ENCODE measurements at places on chromosomes 2 and 18. TPM values are rescaled to one million over a fixed set of nuclear protein-coding genes. Genes with fewer than 3 reads are reported as not detected.

PLA2R1 gene
- not detected for total RNA-seq

PREPL gene
- total RNA-seq = 25.2 TPM

GRCh38 chr2:30480703-30481322, 33.8 kb downstream of the LCLAT1 start:
- no peak overlapping the region for H3K4me3 ChIP-seq
- DNase-seq = no peak
- H3K4me1 ChIP-seq = peaks cover 18% of the 10 kb centered on the region
- H3K27me3 ChIP-seq = no peaks in the 10 kb centered on the region
- H3K36me3 ChIP-seq = peaks cover 11% of the 10 kb centered on the region

GRCh38 chr2:25314514-25315315, 27.0 kb downstream of the DNMT3A start:
- H3K36me3 ChIP-seq = peaks cover 51% of the 10 kb centered on the region
- H3K27me3 ChIP-seq = no peaks in the 10 kb centered on the region
- peak overlapping the region; percentile 88 for H3K4me3 ChIP-seq
- DNase-seq = peak; percentile 98
- peaks cover 63% of the 10 kb centered on the region for H3K4me1 ChIP-seq
- peak overlapping the region; percentile 96 for H3K27ac ChIP-seq

DNA sequence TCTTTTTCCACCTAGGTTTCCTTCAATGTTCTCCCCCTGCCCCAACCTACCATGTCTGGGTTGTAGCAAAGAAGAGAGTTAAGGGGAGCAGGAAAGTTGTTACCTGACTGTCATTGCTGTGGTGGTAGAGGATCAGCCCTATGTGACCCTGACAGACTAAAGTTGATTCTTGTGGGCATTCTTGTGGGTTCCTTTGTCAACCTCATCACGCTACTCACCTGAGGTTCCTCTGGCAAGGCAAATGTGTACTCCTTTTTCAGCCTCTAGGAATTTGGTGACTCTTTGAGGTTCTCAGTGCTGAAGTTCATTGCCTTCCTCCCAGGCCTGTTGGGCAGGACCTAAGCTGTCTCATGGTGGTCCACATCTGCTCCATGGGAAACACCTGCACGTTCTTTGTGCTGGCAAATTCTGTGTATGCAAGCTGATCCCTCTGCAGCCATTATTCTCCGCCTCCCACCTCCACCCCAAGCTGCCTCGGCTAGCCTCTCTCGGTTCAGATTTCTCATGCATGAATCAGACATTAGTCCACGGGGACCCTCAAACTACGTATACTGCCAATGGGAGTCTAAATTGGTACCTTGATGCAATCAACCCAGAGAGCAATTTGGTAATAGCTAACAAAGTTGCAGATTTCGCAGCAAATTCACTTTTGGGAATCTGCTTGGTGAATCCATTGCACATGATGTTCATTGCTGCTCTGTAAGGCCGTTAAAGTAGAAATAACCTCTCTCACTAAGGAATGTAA, 1.5 kb upstream of the GMCL1 start:
- peaks cover 21% of the 10 kb centered on the region for H3K36me3 ChIP-seq
- peaks cover 33% of the 10 kb centered on the region for H3K4me1 ChIP-seq
- H3K4me3 ChIP-seq = peak overlapping the region; percentile 86
- peak overlapping the region; percentile 95 for H3K27ac ChIP-seq
- no peak for DNase-seq

GRCh38 chr2:48414980-48415835, 114.7 kb upstream of the STON1 start:
- peak overlapping the region; percentile 51 for H3K27ac ChIP-seq
- DNase-seq = no peak
- H3K4me3 ChIP-seq = no peak overlapping the region

GRCh38 chr2:70344195-70344594, 42.3 kb upstream of the FAM136A start:
- H3K27me3 ChIP-seq = peaks cover 5% of the 10 kb centered on the region
- no peak overlapping the region for H3K27ac ChIP-seq
- no peak for DNase-seq
- no peak overlapping the region for H3K4me3 ChIP-seq
- no peaks in the 10 kb centered on the region for H3K36me3 ChIP-seq
- H3K4me1 ChIP-seq = no peaks in the 10 kb centered on the region

DNA sequence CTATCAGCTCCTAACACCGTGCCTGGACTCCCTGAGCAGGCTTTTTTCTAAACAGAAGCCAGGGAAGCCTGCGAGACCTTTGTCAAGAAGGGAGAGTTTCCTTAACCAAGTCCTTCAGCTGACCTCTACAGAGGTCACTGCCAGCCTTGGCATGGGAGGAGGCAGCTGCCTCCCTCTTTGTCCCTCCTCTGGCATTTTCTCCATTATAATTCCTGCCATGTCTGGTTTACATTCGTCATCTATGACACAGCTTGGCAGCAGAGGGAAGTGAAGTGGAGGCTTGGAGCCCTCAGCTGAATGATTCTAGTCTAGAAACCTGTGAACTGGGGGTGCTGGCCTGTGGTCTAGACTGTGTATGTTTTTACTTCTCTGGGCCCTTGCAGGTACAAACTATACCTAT, 22.5 kb downstream of the LIPG start:
- H3K4me3 ChIP-seq = no peak overlapping the region
- H3K4me1 ChIP-seq = no peaks in the 10 kb centered on the region
- H3K36me3 ChIP-seq = no peaks in the 10 kb centered on the region
- no peak overlapping the region for H3K27ac ChIP-seq

DNA sequence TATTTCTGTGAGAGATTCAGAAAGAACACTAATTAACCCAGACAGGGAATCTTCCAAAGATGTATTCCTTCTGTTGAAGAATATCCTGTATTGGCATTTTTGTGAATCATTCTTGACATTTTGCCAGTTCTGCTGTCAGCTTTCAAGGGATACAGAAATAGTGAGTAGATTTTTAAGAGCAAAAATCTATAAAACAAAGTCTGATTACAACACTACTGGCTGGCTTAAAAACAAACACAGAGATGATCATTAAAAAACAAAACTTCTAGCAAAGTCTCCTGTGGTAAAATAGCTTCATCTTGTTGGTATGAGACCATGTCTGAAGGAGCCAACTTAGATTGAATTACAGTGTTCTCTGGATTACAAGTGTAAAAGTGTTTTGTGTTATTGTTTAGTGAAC, 866.3 kb upstream of the KLHL29 start:
- no peaks in the 10 kb centered on the region for H3K27me3 ChIP-seq
- no peak overlapping the region for H3K27ac ChIP-seq
- no peak for DNase-seq
- no peaks in the 10 kb centered on the region for H3K4me1 ChIP-seq
- no peak overlapping the region for H3K4me3 ChIP-seq

- H3K27ac ChIP-seq = no peak overlapping the region
- no peaks in the 10 kb centered on the region for H3K4me1 ChIP-seq
- H3K27me3 ChIP-seq = no peaks in the 10 kb centered on the region
- no peak overlapping the region for H3K4me3 ChIP-seq
Observed at GRCh38 chr2:192443831-192444230, 249.1 kb upstream of the TMEFF2 start.

GRCh38 chr2:229133155-229133772, 137.8 kb downstream of the PID1 start:
- no peak overlapping the region for H3K4me3 ChIP-seq
- H3K4me1 ChIP-seq = no peaks in the 10 kb centered on the region
- H3K36me3 ChIP-seq = no peaks in the 10 kb centered on the region
- DNase-seq = no peak
- no peaks in the 10 kb centered on the region for H3K27me3 ChIP-seq

All from activated CD8-positive, alpha-beta T cell treated with anti-CD3 and anti-CD28 coated beads for 36 hours (primary cell).